ENCODE measurements at places on chromosomes 7 and 10. TPM values are rescaled to one million over a fixed set of nuclear protein-coding genes. Genes with fewer than 3 reads are reported as not detected.

The CHRM2 gene
- not detected for total RNA-seq

The EPHA1 gene
- total RNA-seq: 0.49 TPM

The PSTK gene
- 0.95 TPM for total RNA-seq

DNA sequence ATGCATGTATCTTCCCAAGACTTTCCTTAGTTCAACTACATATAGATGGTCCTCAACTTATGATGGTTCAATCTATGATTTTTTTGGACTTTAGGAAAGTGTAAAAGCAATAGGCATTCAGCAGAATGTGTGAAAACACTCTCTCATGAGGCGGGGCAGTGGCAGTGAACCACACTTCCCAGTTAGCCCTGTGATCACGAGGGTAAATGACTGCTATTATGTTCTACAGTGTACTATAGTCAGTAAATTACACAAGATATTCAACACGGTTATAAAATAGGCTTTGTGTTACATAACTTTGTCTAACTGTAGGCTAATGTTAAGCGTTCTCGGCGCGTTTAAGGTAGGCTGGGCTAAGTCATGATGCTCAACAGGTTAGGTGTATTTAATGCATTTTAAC lies 169.3 kb downstream of the AMPH start:
- no peaks in the 10 kb centered on the region for H3K27me3 ChIP-seq
- H3K4me1 ChIP-seq: no peaks in the 10 kb centered on the region
- no peak overlapping the region for H3K4me3 ChIP-seq
- no peaks in the 10 kb centered on the region for H3K36me3 ChIP-seq
- H3K27ac ChIP-seq: no peak overlapping the region

All from thoracic aorta (tissue), 2 donors.